ENCODE measurements at places on chromosomes 5 and 9.

DNA sequence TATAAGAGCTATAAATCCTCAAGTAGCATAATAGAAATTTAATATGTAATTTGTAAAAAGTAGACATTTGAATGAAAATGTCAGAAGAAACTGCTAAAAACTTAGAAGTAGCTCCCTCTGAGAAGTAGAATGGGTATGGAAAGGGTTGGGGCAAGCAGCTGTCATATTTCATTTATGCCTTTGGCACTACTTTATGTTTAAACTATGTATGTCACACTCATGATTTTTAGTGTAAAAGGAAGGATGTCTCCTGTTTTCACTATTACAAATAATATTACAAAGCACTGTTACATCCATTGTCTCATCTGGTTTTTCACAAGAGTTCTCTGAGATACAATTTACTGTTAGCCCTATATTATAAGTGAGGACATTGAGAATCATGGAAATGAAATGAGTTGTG, 96.3 kb upstream of the ZNF462 start:
- no peak for DNase-seq

GRCh38 chr5:106106384-106106783, 1564.4 kb downstream of the EFNA5 start:
- no peak for DNase-seq

DNA sequence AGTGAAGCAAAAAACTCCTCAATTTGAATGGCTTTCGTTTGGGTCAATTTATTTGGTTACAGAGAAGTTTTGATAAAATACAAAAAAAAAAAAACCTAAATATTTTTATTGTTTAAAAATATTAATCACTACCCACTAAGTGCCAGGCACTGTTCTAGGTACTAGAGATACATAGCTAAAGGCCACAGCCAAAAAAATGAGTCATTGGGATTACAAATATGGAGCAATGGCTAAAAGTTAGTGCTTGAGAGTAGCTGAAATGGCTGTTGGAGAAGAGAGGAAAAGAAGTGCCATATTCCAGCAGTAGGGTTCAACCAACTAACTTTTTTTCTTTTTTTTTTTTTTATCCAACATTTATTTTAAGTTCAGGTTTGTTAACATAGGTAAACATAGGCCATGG, 130.1 kb upstream of the PTGER4 start:
- no peak for DNase-seq

- peak; percentile 4 for DNase-seq
These were observed 76.8 kb downstream of the CFAP77 start for GRCh38 chr9:132486706-132487350.

GRCh38 chr9:3441197-3441816, 84.5 kb downstream of the RFX3 start:
- no peak for DNase-seq

DNA sequence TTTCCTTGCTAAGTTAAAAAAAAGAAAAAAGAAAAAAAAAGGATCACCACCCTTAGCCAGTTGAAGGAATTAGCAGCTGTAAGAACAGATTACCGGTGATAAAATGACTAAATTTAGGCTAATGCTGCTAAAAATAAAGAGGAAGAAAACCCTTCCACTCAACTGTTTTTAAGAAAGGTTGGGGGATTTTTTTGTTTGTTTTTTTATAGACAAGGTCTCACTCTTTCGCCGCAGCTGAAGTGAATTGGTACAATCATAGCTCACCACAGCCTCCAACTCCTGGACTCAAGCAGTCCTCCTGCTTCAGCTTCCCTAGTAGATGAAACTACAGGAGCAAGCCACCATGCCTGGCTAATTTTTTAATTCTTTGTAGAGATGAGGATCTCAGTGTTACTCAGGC, 101.7 kb downstream of the SNCAIP start:
- DNase-seq: no peak

DNA sequence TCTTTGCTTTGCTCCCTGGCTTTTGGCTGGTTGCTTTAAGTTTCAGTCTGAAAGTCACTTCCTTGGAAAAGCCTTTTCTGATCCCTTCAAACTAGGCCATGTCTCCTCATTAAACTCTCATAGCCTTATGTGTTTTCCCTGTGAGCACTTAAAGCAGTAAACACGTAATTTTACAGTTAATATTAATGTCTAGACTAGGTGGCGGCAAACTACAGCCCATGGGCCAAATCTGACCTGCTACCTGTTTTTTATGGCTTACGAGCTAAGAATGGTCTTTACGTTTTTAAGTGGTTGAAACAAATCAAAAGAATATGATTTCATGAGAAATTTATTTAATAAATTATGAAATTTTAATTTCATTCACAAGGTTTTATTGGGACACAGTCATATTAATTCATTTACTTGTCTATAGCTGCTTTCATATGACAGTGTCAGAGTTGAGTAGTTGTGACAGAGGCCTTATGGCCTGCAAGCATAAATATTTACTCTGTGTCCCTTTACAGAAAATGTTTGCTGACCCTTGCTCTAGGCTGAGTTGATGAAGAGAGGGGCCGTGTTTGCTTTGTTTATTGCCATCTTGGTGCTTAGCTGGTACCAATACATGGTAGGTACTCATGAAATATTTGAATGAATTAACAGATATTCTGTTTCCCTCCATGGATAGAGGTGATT, 7.4 kb downstream of the SLC44A1 start:
- no peak for DNase-seq

DNA sequence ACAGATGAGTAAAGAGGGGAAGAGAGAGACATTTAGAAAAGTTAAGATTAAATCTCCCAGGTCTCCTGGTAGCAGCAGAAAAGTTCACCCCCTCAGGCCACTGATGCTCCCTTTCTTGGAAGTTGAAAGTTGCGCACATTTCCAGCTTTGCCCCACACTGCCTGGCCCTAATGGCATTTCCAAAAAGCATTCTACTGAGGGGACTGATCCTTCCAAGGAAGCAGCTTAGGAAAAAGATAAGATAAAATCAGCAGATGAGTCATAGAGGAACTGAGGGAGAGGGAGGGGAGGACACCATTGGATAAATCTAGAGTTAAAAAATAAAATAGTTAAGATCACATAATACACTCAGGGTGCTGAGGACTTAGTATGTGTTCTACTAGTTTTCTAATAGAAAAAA, 67.6 kb upstream of the SLC12A2 start:
- DNase-seq: no peak

- no peak for DNase-seq
These were observed 855 bp downstream of the MCC start for GRCh38 chr5:113487416-113487780.

- DNase-seq: no peak
These were observed 209.6 kb downstream of the SEMA6A start for GRCh38 chr5:116365006-116365496.

- DNase-seq: no peak
These were observed 239.6 kb upstream of the NREP start for GRCh38 chr5:111996574-111996973.

- DNase-seq: peak; percentile 91
These were observed at the start of gene ST6GALNAC4 for GRCh38 chr9:127916720-127917581. Gene ST6GALNAC4 (minus strand): TSS chr9:127917041. CDS start chr9:127916419, 622 bp downstream.

GRCh38 chr5:140169410-140169809, 5.6 kb upstream of the CYSTM1 start:
- DNase-seq: no peak

GRCh38 chr9:121765021-121765950, 113.9 kb downstream of the DAB2IP start:
- no peak for DNase-seq

DNA sequence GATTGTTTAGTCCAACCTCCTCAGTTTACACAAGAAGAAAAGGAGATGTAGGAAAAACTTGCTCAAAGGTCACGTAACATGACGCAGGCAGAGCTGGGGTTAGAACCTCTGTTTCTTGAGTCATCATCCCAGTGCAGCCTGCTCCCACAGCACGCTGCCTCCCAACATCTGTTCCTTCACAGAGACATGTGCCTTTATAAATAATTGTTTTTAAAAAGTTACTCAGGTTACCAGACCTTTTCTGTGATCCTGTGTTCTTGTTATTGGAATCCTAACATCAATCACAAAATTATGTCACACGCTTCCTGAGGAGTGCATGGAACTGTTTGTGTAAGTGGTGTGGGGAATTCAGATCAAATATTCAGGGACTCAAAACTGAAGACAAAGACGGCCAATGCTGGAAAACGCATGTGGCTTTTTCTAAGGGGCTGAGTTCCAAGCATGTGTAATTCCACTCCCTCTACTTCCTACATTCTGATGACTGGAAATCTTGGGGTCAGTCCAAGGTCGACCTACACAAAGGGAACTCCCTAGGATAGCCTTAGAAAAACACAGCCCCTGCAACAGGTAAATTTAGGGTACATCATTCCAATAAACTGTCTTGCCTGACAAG, 184.3 kb downstream of the TSSK1B start:
- no peak for DNase-seq

DNA sequence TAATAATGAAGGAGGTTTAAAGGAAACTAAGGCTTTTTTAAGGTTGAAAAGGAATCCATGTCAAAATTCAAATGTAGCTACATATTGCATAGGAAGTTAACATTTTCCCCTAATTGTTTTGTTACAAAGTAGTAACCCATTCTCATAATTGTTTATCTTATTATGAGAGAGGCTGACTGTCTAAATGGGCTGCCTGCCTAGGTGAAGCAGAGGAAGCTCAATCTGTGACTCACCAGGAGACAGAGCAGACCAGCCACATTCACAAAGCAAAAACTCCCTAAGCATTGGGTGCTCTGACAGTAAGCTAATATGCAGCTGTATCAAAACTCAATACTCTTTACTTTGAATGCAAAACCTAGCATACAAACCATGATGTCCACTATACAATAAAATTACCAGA, 208.5 kb downstream of the ROR2 start:
- DNase-seq: no peak

GRCh38 chr5:67672636-67673035, 476.0 kb upstream of the CD180 start:
- DNase-seq: no peak

- DNase-seq: no peak
These were observed 781 bp upstream of the MYOZ3 start for GRCh38 chr5:150660108-150660831.

DNA sequence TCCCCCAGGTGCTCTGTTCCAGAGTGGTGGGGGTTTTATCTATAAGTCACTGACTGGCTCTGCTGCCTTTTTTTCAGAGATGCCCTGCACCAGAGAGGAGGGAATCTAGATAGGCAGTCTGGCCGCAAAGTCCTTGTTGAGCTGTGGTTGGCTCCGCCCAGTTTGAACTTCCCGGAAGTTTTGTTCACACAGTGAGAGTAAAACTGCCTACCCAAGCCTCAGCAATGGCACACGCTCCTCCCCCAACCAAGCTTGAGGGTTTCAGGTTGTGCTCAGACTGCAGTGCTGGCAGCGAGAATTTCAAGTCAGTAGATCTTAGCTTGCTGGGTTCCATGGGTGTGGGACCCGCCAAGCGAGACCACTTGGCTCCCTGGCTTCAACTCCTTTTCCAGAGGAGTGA, 1428.6 kb downstream of the MAT2B start:
- DNase-seq: no peak

- DNase-seq: no peak
These were observed 55.3 kb upstream of the IL17B start for GRCh38 chr5:149434162-149435014.

DNA sequence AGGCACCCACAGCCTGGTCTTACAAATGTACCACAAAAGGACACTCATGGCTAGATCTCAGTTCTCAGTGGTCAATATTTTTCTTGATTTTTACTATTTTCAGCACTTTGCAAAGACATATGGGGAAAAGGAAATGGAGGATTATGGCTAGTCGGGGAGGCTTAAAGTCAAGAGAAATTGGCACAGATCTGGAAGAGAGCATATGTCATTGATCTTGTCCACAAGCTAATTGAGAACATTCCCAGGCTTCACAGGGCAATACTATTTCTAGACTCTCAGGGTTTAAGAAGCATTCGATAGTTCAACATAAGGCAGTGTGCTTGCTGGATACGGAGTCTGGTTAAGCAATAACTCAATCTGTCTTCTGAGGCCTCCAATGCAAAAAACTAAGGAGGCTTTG, 285.8 kb downstream of the ZNF608 start:
- DNase-seq: no peak

DNA sequence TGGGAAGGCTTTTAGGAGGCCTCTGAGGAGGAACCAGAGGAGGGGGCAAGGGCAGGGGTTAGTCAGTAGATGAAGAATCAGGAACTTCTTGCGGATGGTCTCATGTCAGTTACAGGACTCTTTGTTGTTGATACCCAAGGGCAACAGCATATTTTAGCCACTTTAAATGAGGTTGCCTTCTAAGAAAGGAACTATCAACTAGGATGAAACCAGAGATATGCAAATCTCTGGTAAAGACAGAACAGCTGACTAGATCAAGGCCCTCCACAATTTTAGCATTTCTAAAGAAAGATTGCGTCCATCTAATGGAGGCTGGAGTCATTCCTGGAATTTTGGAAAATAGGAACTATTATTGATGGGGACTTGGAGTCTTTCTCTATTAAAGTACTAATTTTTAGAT, 57.7 kb upstream of the KLF4 start:
- DNase-seq: no peak

GRCh38 chr9:128106181-128106939, 21.2 kb downstream of the PTGES2 start:
- DNase-seq: no peak

DNA sequence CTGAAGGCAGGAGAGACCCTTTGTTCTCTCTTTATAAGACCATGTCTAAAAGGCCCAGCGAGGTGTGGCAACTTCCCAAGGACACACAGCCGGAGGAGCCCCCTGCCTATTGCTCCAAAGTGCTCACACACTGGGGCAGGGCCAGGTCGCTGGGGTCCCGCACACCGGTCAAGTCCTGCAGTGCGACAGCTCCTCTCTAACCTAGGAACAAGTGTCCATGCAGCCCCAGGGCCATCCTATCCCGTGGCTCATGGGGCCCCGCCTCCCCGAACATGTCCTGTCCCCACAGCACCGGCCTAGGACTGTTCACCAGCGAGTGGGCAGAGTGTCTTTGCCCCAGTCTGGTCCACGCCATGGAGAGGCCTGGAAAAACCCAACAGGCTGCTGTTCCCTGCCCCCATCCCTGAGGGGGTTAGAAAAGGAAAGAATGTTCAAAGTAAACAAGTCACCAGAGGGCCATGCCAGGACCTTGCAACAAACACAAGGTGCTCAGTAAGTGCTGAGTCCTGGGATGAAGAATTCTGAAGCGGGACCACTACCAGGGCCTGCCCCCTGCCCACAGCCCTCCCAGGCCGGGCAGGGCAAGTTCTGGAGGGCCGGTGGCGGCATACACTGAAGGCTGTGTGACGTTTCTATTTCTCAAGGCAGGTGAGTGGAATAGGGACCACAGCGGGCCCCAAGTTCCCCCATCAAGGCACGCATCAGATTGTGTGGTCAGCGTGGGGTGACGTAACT, 938 bp downstream of the NINJ1 start:
- DNase-seq: no peak

DNA sequence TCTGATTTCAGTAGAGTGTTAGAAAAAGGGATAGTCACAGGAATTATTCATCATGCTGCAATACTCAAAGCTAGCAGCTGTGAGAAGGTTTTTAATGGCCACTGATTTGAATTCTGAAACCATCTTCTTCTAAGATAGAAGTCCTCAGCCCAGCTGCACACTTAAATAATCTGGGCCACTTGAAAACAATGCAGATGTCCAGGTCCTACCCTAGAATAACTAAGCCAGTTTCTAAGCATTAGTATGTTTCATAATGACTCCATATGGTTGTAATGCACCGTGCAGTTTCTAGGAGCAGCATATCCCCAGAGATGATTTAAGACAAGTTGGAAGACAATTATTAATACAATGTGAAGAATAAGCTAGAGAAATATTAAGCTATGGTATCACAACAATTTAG, 159.9 kb upstream of the FBXL17 start:
- DNase-seq: no peak
